ENCODE measurements at places on chromosomes 5 and 9.

GRCh38 chr9:119050281-119050680, 319.0 kb downstream of the BRINP1 start:
- DNase-seq, result no peak

DNA sequence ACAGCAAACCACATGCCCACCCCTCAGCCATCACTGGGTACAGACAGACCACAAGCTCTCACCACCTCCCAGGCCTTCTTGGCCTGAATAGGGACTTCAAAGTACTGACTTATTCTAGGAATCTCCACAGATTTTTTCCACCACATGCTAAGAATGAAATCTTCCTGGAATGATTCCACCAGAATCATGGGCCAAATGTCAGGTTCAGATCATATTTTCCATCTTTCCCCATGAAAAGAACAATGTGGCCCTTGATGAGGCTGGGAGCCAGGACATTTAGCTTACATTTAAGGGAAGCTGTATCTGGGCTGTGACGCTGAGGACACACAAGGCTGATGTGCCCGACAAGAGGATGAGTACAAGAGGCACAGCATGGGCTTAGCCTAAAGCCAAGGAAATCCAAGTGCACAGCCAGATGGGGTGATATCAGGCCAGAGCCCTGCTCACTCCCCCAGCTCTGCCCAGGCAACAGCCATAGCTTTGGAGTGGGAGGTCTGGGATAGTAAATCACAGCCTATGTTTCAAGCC, 28.1 kb downstream of the ACSL6 start:
- DNase-seq, result no peak

DNA sequence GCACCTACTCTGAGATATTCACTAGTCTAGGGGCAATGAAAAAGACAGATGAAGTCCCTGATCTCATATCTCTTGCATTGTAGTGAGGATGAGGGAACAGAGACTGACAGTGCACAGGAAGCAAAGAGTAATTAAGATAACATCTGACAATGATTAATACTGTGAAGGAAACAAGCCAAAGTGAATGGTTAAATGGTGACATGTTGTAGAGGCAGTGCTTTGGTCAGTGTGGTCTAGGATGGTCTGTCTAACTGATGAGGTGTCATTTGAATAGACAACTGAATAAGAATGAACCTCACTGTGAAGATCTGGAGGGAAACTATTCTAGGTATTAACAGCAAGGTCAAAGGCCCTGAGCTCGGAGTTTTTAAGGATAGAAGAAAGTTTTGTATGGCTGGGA, 333.3 kb upstream of the GRIA1 start:
- DNase-seq, result peak; percentile 70

DNA sequence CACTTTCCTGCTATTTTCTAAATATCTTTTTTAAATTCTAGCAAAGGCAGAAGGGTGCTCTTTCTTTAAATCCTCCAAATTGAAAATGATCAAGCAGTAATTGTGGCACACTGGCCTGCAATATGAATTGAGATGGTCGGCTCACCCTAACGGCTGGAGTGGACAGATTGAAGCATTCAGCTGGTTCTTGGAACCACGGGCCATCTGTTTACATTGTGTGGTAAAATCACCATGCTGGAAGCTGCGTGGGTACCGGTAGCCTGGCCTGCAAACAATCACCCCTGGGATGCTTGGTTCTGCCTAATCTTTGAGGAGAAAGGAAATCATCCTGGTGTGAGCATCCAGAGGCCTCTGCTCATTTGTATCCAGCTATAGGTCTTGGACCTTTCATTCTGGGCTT, 289.3 kb downstream of the ZNF608 start:
- DNase-seq, result no peak

- no peak for DNase-seq
These were observed 17.2 kb upstream of the SUSD3 start for GRCh38 chr9:93041108-93041802.

DNA sequence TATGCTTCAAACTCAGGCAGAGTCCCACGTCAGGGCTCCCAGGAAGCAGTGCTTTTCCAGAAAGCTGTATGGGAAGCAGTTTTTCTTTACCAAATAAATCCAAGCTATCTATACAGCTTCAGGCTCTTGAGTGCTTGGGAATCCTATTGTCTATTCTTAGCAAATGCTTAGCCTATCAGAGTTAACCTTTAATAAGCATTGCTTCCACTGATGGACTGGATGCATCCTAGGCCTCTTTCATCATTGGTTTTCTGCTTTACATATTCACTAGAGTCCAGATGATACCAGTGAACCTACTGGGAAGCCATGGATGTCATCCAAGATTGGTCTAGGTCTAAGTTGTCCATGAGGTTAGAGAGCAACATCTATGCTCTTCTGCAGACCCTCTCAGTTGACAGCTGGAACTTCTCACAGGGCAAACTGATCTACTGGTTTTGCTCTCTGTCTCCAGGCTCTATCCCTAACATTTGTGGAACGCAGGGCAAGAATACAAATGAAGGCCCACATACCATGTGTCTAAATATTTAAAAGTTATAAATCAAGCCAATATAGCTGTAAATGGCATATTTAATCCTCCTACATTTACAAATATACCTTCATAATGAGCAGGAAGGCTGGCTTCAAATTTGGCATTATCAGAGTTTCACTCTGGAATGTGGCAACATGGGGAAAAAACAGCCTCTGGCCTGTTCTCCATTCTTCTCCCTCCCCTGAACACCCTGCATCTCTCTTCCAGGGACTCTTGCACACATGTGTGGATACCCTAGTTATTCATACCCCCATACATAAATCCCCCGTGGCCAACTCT, 49.8 kb upstream of the PLPP1 start:
- no peak for DNase-seq
